ENCODE measurements at places on chromosomes 2 and 18. TPM values are rescaled to one million over a fixed set of nuclear protein-coding genes. Genes with fewer than 3 reads are reported as not detected.

- no peak for DNase-seq
These were observed 7.0 kb upstream of the CLIP4 start for GRCh38 chr2:29108225-29108624.

FSIP2 gene
- total RNA-seq = not detected

DNA sequence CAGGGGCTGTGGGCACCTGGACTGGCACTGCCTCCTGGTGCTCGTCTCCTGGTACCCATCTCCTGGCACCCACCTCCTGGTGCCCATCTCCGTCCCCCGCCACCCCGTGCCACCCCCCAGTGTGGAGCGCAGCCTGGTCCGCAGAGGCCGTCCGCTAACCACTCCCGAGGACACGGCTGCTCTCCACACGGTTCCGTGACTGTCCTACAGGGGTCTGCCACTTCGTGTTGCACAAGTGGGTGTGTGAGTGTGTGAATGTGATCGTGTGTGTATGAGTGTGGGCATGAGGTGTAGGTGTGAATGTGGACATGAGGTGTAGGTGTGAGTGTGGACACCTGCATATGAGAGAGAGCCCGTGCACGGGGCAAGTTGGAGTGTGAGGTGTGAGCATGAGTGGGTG, 119.4 kb upstream of the HS6ST1 start:
- DNase-seq = no peak

DNA sequence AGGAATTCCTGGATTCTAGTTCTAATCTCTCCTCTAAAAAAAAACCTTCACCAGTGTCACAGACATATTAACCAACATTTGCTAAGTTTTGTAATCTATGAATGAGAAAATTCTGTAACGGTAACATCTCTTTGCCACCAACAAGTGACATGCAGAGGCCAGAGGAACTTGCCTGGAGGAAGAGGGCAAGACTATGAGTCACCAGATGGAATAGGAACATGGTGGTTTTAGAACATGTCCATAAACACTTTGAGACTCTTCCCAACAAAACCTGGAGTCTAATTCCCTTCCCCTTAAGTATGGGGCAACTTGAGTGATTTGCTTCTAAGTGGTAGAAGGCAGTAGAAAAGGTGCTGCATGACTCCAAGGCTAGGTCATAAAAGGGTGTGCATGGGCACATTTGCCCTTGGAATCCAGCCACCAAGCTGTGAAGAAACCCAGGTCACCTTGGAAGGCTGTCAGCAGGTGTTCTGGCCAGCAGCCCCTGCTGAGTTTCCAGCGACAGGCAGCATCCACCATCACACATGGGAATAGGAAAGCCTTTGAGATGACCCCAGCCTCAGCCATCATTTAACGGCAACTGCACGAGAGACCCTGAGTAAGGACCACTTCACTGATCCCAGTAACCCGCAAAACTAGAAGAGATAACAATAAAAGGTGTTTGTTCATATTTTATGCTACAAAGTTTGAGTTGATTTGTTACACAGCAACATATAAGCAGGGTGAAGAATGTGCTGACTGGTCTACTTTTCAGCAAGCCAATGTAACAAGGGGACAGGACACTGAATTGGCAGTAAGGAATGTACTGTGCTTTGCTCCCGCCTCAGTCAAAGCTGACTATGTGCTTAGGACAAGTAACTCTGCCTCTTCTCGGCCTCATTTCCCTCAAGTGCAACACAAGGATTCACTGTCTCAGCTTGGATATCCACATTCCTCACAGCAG, 90.6 kb downstream of the SKA1 start:
- DNase-seq = no peak

- no peak for DNase-seq
These were observed 45.5 kb downstream of the DPP4 start for GRCh38 chr2:162028511-162028910.

DNA sequence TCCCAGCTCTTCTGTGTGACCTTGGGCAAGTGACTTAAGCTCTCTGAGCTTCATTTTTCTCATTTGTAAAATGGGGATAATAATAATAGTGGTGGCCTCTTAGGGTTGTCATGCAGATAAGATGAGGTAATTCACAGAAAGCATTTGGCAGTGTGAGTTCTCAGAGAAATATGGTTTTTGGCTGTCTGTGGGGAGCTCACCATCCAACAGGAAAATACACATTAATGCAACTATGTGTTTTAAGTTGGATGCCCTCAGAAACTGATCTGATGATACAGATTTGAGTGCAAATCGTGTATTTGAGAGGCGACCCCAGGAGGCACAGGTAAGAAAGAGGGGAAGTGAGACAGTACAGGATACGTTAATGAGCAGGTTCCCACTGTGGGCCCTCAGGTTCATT, 56.1 kb upstream of the SPRED2 start:
- DNase-seq = no peak

PRSS56 gene
- total RNA-seq = not detected

DNA sequence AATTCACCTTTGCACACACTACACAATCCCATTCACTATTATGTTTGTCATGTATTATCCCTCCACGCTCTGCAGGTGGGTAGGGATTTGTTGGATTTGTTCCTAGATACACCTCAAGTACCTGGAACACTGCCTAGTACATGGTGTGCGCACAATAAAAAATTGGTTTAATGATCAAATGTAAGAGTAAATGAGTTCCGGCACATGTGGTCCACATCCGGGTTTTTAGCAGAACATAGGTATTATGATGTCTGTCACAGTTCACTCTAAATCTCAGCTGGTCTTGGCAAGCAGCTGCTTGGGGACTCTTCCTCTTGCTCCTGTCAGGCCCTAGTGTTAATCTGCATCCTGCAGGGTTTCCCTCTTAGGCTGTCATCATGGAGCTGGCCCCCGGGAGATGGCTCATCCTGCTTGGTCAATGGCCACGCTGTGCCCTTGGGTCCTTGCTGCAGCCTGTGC, 21.8 kb upstream of the IL1R1 start:
- no peak for DNase-seq

GRCh38 chr18:38318416-38318815, 752.8 kb upstream of the CELF4 start:
- DNase-seq = no peak

DNA sequence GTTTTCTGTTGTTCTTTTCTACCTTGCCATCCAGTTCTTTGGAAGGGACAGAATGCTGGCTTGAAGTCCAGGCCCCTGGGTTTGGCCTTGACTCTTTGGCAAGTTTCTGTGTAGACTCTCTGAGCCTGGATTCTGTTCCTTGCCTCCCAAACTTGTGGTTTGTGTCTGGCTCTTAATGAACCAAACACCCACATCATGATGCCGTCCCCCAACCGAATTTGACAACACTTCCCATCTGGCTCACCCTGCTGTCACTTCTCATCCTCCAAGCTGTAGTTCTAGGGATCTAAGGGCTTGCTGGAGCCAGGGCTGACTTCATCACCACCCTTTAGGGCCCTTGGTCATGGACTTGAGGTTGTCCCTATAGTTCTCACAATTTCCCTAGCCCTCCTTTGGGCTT, 68.9 kb upstream of the CELF4 start:
- DNase-seq = no peak

SKOR2 gene
- not detected for total RNA-seq

GRCh38 chr2:135663148-135663700, 78.4 kb upstream of the UBXN4 start:
- no peak for DNase-seq

MOGAT1 gene
- not detected for total RNA-seq

DNA sequence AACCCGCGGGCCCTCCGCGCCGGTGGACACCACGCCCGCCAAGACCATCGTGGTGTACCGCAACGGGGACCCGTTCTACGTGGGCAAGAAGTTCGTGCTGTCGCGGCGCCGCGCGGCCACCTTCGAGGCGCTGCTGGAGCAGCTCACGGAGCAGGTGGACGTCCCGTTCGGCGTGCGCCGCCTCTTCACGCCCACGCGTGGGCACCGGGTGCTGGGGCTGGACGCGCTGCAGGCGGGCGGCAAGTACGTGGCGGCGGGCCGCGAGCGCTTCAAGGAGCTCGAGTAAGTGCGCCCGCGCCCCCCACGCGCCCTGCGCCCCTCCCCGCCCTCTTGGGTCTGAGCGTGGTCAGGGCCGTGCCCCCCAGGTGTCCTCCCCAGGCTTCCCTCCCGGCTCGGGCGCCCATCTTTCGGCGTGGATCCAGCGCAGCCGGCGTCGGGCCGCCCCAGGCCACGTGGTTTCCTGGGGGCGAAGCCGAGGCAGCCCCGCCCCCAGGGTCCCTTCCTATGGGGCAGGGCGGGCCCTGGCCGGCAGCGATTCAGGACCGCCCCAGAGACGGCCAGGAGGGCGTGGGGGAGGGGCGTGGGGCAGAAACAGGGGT, 481 bp downstream of the DCDC2C start:
- no peak for DNase-seq

DNA sequence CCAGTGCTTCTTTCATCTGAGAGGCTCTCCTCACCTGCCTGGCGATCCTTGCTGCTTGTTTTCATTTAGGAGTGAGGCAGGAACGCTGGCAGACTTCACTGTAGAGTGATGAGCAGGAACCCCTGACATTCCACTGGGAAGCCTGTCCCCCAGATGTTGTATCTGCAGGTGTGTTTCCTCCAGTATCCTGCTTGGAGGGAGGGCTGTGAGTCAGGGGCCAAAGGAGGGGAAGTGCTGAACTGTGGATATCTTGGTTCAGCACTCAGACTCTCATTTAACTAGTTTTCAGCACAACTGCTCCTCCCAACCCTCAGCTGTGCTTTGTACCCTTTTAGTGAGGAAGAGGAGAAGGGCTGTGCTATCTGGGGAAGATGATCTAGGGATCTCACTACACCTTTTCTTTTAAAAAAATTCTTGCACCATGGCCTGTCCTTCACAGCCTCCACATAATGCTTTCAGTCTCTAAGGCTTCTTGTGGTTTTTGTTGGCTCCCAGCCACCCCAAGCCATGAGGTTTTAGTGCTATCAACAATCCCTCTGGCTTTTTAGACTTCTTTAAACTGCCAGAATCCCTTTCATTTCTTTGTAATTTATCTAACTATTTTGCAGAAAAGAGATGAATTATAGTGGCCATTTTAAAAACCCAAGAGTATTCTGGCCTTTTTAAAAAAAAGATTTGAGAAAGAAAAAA, 11.2 kb downstream of the ANKAR start:
- no peak for DNase-seq

CNTNAP5 gene
- total RNA-seq = not detected

- no peak for DNase-seq
These were observed 30.6 kb downstream of the MYO7B start for GRCh38 chr2:127566139-127566417.

- DNase-seq = no peak
These were observed 638 bp upstream of the ADD2 start for GRCh38 chr2:70768590-70769085.

DNA sequence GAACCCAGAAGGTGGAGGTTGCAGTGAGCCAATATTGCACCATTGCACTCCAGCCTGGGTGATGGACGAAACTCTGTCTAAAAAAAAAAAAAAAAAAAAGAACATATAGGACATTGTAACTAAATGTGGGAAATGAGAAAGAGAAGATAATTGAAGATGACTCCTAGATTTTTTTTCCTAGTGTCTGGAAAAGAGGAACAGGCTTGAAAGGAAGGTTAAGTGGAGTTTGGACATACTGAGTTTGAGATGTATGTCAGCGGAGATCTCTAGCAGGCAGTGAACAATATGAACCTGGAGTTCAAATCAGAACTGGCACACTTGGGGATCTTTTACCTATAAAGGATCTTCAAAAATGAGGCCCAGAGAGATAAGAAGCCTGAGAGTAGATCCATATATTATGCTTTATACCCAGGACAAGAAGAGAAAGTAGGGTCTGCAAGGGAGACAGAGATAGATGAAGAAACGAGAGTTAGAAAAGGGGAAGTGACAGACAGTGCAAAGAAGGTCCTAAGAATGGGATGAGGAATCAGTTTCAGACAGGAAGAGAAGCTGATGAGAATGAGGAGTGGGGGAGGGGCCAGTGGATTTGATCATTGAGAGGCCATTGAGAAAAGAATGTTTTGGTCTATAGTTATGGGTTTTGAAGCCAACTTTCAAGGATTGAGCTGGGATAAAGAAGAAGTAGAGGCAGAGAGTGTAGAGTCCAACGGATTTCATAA, 46.9 kb upstream of the CD28 start:
- DNase-seq = peak; percentile 82

DNA sequence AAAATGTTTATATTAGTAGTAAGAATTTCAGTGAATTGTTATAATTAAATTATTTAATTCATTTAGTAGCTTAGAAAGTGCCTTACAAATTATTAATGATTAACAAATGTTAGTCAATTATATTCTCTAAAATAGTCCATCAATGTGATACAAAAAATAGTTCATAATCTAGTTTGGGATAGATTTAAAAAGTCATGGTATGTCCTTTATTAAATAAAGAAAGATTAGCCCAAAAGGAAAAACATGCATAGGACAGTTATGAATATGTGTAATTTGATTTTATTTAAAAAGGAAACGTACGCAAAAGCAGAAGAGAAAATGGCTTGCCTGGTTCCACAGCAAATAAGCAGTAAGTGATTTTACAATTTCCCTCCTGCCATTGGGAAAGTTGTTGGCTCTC, 768.5 kb downstream of the TRIB2 start:
- DNase-seq = no peak

GRCh38 chr18:31647127-31647753, 37.1 kb downstream of the B4GALT6 start:
- no peak for DNase-seq

GRCh38 chr18:9740071-9740470, 32.0 kb downstream of the RAB31 start:
- DNase-seq = no peak

GRCh38 chr2:216632952-216633615, at the start of gene IGFBP2:
TSS of gene IGFBP2 (plus strand) at chr2:216633420. CDS start at chr2:216633524, 104 bp downstream.
- no peak for DNase-seq

- no peak for DNase-seq
These were observed 65.5 kb downstream of the ZNF516 start for GRCh38 chr18:76429262-76430126.

GRCh38 chr2:234989183-234989701, 37.4 kb downstream of the SH3BP4 start:
- no peak for DNase-seq

DNA sequence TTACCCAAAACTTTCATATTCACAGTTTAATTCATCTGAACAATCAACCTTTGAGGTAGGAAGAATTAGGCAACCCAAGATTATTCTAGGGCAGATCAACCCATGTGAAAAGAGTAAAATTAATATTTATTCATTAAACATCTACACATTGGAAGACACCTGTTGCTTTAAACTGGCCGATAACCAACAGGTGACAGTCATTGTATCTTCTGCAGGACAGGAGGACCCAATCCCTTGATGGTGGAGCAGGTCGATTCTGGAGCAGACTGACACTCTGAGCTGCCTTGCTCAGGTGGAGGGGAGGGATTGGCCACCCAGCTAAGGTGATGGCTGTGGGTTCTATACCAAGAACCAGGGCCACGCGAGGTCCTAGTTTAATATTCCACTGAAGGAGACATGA, 230.3 kb downstream of the OSR1 start:
- no peak for DNase-seq

- DNase-seq = no peak
These were observed 11.3 kb upstream of the SUMO1 start for GRCh38 chr2:202249521-202250253.

Measured in OCI-LY7 (cell line).